ENCODE measurements at places on chromosomes 2 and 18.
A peak's percentile ranks its signal among the peaks of the same experiment; 100 is the strongest.

- H3K4me1 ChIP-seq: no peaks in the 10 kb centered on the region
- peaks cover 14% of the 10 kb centered on the region for H3K27me3 ChIP-seq
- DNase-seq: no peak
- no peak overlapping the region for H3K27ac ChIP-seq
- no peaks in the 10 kb centered on the region for H3K36me3 ChIP-seq
These were observed 69.2 kb downstream of the MARCHF4 start for GRCh38 chr2:216302981-216303676.

- no peaks in the 10 kb centered on the region for H3K4me1 ChIP-seq
- H3K36me3 ChIP-seq: no peaks in the 10 kb centered on the region
- no peaks in the 10 kb centered on the region for H3K27me3 ChIP-seq
- H3K4me3 ChIP-seq: no peak overlapping the region
- DNase-seq: no peak
- H3K27ac ChIP-seq: no peak overlapping the region
These were observed 345.3 kb upstream of the CDH2 start for GRCh38 chr18:28522236-28522635.

- DNase-seq: no peak
- H3K36me3 ChIP-seq: no peaks in the 10 kb centered on the region
- peaks cover 12% of the 10 kb centered on the region for H3K27me3 ChIP-seq
- H3K4me3 ChIP-seq: no peak overlapping the region
- H3K4me1 ChIP-seq: peaks cover 10% of the 10 kb centered on the region
These were observed 12.7 kb downstream of the TRIM54 start for GRCh38 chr2:27294928-27295327.

DNA sequence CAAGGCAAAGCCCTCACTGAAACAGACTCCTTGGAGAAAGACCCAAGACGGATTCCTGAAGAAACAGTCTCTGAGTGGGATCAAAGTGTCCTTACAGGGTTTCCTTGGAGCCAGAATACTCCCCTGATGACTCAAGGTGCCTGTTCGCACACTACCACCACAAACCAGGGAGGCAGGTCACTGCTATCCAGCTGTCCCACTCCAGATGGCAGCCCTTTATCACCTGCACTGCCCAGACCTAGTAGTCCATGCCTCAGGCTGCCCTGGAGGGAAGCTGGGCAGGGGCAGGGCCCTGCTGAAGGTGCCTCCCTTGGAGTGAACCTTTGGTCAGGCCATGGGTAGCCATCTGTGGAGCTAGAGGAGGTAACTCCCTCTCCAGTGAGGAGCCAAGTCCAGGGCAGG, 34.1 kb downstream of the TRABD2A start:
- no peak overlapping the region for H3K4me3 ChIP-seq
- H3K27ac ChIP-seq: no peak overlapping the region
- no peaks in the 10 kb centered on the region for H3K4me1 ChIP-seq

DNA sequence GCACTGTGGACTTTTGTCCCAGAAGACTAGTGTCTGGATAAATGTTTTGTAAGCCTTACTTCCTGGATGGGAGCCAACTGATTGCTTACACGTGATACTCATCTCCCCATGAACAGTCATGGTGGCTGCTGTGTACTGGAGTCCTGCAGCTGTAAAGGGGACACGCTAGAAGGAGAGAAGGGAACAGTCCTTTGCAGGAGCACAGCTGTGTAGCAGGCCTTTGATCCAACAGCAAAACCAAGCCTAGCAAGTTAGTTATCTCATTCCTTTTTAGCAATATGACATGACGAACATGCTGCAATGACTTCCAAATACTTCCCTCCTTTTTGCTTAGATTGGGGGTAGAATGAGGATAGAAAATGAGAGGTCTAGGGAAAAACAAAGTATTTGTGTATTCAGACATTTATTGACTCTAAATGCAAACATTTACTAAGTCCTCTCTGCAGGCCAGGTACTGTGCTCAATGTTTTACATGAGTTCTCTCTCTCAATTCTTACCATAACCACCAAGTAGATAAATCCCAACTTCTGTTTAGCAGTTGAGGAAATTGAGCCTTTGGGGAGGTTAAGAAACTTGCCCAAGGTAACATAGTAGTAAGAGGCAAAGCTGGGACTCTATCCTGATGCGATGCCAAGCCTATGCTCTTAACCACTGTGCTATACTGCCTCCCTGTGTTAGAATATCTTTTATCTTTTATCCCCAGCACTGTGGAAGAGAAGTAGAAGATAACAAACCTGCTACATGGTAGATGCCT, 55.4 kb upstream of the CD28 start:
- DNase-seq: peak; percentile 93
- peaks cover 22% of the 10 kb centered on the region for H3K4me1 ChIP-seq
- peak overlapping the region; percentile 62 for H3K27ac ChIP-seq

GRCh38 chr2:222080141-222080540, 218.7 kb downstream of the PAX3 start:
- H3K4me1 ChIP-seq: no peaks in the 10 kb centered on the region
- no peak for DNase-seq

- DNase-seq: no peak
- H3K27me3 ChIP-seq: no peaks in the 10 kb centered on the region
- no peaks in the 10 kb centered on the region for H3K36me3 ChIP-seq
These were observed 1123.7 kb downstream of the TDRD15 start for GRCh38 chr2:22247466-22247865.

- no peak overlapping the region for H3K4me3 ChIP-seq
- DNase-seq: no peak
- H3K27ac ChIP-seq: no peak overlapping the region
- H3K27me3 ChIP-seq: no peaks in the 10 kb centered on the region
These were observed 724.2 kb upstream of the REG3G start for GRCh38 chr2:78301166-78301789.

DNA sequence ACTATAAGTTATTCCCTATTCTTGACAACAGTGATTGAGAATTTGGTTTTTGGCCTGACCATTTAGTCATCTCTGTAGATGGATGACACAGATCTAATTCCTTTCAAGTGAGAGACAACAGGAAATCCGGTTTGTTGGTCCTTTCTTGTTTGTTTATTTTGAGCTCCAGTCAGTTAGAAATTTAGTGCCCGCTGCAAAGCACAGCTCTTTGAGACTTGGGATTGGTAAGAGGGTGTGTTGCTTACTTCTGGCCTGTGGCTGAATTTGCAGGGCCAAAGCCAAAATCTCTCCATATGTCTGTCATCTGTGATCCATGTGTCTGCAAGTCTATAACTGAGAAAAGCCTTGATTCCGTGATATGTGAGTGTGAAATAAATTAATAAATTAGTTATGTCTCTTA, 74.3 kb downstream of the BIN1 start:
- no peak overlapping the region for H3K4me3 ChIP-seq
- H3K27ac ChIP-seq: no peak overlapping the region
- H3K27me3 ChIP-seq: no peaks in the 10 kb centered on the region
- peaks cover 16% of the 10 kb centered on the region for H3K4me1 ChIP-seq
- no peak for DNase-seq
- no peaks in the 10 kb centered on the region for H3K36me3 ChIP-seq

- DNase-seq: no peak
- H3K4me1 ChIP-seq: no peaks in the 10 kb centered on the region
- H3K4me3 ChIP-seq: no peak overlapping the region
- H3K36me3 ChIP-seq: no peaks in the 10 kb centered on the region
- no peaks in the 10 kb centered on the region for H3K27me3 ChIP-seq
These were observed 970.6 kb downstream of the DCDC2C start for GRCh38 chr2:4674007-4674406.

DNA sequence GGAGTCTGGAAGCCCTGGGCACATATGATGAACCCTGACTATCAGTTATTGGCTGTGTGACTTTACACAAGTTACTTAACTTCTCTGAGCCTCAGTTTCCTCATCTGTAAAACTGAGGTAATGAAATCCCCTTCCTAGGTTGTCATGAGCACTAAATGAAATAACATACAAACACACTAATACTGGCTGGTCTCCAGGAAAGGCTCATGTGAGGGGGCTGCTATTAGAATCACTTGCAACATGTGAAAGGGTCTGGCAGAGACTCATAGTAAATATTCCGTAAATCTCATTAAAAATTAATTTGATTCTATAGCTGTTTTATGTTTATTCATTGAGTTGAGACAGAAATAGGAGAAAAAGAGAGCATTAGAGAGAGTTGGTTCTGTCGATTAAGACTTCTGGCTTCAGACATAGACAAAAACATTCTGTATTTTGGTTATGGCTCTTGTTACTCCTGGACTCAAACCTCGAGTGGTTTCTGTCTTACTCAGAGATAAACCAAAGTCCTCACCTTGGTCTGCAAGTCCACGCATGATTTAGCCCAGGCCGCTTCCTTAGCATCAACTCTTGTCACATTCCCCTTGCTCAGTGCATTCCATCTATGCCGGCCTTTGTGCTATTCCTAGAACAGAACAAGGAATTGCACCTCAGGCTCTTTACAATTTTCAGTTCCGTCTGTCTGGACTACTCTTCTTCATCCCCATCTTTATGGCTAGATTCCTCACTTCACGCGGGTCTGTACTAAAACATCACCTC, 139.1 kb downstream of the NXPH2 start:
- H3K4me3 ChIP-seq: no peak overlapping the region
- no peaks in the 10 kb centered on the region for H3K4me1 ChIP-seq
- H3K27ac ChIP-seq: no peak overlapping the region
- no peak for DNase-seq

DNA sequence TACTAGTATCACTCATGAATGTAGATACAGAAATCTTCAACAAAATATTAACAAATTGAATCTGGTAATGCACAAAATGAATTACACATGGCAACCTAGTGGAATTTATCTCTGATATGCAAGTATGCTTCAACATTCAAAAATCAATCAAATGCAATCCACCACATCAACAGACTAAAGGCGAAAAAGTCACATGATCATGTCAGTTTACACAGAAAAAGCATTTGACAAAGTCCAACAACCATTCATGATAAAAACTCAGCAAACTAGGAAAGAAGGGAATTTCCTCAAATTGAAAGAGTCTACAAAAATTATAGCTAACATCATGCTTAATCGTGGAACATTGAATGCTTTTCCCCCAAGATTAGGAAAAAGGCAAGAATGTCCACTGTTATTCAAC, 150.5 kb upstream of the BCL2L11 start:
- H3K36me3 ChIP-seq: no peaks in the 10 kb centered on the region
- no peaks in the 10 kb centered on the region for H3K4me1 ChIP-seq
- H3K27me3 ChIP-seq: no peaks in the 10 kb centered on the region
- no peak overlapping the region for H3K4me3 ChIP-seq

GRCh38 chr2:69686813-69687212, 43.3 kb upstream of the AAK1 start:
- no peak overlapping the region for H3K27ac ChIP-seq
- H3K4me1 ChIP-seq: no peaks in the 10 kb centered on the region
- no peak overlapping the region for H3K4me3 ChIP-seq
- H3K27me3 ChIP-seq: no peaks in the 10 kb centered on the region
- peak; percentile 8 for DNase-seq

DNA sequence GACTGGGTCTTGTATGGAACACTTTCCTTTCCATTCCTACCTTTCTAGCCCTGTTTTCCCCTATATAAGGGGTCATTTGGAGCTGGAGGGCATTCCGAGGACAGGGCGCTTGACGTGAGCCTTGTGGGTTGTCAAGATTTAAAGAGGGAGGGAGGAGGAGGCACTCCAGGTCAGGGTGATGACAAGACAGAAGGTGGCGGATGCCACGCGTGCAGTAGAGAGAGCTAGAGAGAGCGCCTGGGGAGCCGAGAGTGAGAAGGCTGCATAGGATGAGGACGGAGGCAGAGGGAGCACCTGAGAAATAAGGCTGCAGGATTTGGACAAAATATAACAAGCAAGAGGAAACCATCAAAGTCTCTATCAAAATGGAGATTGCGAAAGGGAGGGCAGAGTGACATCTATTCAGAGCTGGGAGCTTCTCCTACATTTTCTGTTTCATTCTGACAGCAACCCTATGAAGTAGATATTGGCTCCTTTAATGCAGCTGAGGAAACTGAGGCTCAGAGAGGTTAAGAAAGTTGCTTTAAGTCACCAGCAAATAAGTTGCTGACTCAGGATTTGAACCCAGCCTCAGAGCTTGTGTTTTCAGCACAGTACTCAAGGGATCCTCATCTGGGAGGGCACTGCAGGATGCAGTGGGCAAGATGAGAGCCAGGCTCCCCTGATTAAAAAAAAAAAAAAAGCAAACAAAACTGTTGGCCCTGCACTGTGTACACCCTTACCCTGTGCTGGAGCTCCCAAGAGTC, 124.2 kb downstream of the MRO start:
- no peak overlapping the region for H3K4me3 ChIP-seq
- no peak overlapping the region for H3K27ac ChIP-seq
- no peaks in the 10 kb centered on the region for H3K27me3 ChIP-seq
- H3K36me3 ChIP-seq: no peaks in the 10 kb centered on the region
- no peak for DNase-seq

GRCh38 chr18:154151-154550, 4.2 kb upstream of the USP14 start:
- no peak overlapping the region for H3K27ac ChIP-seq
- no peaks in the 10 kb centered on the region for H3K4me1 ChIP-seq
- H3K36me3 ChIP-seq: no peaks in the 10 kb centered on the region
- peaks cover 4% of the 10 kb centered on the region for H3K27me3 ChIP-seq
- H3K4me3 ChIP-seq: no peak overlapping the region

- no peak overlapping the region for H3K4me3 ChIP-seq
- H3K27me3 ChIP-seq: peaks cover 7% of the 10 kb centered on the region
- no peaks in the 10 kb centered on the region for H3K36me3 ChIP-seq
- H3K27ac ChIP-seq: no peak overlapping the region
- DNase-seq: no peak
These were observed 20.8 kb upstream of the KCNK3 start for GRCh38 chr2:26671691-26672090.

- H3K4me3 ChIP-seq: no peak overlapping the region
- DNase-seq: peak; percentile 8
- H3K27ac ChIP-seq: no peak overlapping the region
- peaks cover 8% of the 10 kb centered on the region for H3K4me1 ChIP-seq
These were observed 24.6 kb downstream of the THAP4 start for GRCh38 chr2:241612156-241613016.

- no peak for DNase-seq
- H3K27ac ChIP-seq: no peak overlapping the region
- peaks cover 6% of the 10 kb centered on the region for H3K4me1 ChIP-seq
- H3K4me3 ChIP-seq: no peak overlapping the region
- no peaks in the 10 kb centered on the region for H3K27me3 ChIP-seq
- no peaks in the 10 kb centered on the region for H3K36me3 ChIP-seq
These were observed 2.9 kb upstream of the COQ10B start for GRCh38 chr2:197450465-197450864.

- no peaks in the 10 kb centered on the region for H3K27me3 ChIP-seq
- H3K36me3 ChIP-seq: no peaks in the 10 kb centered on the region
- no peak overlapping the region for H3K4me3 ChIP-seq
- no peaks in the 10 kb centered on the region for H3K4me1 ChIP-seq
These were observed 58.6 kb downstream of the POMC start for GRCh38 chr2:25109822-25110221.

DNA sequence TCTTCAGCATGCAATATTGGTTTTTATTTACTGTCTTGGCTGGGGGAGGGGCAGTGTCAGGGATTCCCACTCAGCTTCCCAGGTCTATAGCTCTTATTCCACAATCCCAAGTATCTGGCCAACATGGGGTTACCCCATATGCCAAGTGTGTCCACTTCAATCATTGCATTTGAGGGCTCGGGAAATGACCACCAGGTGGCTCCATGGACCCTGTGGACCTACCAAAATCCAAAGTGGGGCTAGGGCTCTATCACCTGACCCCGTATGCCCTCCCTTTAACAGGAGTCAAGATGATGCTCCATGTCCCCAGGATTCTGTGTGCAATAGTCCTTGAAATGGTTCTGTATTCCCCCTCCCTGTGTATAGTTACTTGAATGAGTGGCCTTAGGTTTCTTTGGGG, 12.1 kb upstream of the TRAF3IP1 start:
- no peaks in the 10 kb centered on the region for H3K27me3 ChIP-seq
- H3K27ac ChIP-seq: no peak overlapping the region
- H3K36me3 ChIP-seq: no peaks in the 10 kb centered on the region
- no peak for DNase-seq
- H3K4me3 ChIP-seq: no peak overlapping the region
